Stimulated activated CD4-positive, alpha-beta T cell treated with anti-CD3 and anti-CD28 coated beads, Interleukin-12 subunit alpha, Interleukin-12 subunit beta, amount 100 ng/mL, for 24 hours (primary cell): ENCODE measurements at places on chromosomes 6 and 20.

- DNase-seq: no peak
Observed at GRCh38 chr20:36275011-36275410, 31.1 kb upstream of the DLGAP4 start.

DNA sequence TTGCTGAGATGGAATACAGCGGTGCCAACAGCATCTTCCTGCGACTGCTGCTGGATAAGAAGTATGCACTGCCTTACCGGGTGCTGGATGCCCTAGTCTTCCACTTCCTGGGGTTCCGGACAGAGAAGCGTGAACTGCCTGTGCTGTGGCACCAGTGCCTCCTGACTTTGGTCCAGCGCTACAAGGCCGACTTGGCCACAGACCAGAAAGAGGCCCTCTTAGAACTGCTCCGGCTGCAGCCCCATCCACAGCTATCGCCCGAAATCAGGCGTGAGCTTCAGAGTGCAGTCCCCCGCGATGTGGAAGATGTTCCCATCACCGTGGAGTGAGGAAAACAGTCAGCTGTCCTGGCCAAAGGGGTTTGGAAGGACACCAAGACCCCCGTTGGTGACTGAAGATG lies 9.2 kb downstream of the CCND3 start:
- no peak for DNase-seq

DNA sequence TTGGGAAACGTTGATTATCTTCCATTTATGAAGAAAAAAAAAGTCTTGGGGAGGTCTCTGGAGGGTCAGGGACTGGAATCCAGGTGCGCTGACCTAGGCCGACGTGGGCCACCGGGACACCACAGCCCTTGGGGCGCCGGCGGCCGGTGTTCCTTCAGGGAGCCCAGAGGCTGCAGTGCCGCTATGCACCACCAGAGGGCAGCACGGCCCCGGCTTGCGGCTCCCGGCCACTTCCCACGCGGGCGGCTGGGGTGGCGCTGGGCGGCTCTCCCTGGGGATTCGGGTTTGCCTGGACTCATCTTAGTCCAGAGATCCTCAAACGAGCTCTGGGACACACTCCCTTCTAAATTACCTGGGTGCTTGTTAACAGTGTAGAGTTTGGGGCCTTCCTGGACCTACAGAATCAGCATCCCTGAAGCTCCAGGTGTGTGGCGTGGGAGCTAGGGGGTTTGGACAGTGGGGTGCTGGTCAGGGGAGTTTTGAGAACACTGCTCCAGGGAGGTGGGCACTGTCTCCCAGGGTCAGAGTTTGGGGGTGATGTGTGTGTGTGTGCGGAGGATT lies 23.0 kb upstream of the GTSF1L start:
- DNase-seq: peak; percentile 88

DNA sequence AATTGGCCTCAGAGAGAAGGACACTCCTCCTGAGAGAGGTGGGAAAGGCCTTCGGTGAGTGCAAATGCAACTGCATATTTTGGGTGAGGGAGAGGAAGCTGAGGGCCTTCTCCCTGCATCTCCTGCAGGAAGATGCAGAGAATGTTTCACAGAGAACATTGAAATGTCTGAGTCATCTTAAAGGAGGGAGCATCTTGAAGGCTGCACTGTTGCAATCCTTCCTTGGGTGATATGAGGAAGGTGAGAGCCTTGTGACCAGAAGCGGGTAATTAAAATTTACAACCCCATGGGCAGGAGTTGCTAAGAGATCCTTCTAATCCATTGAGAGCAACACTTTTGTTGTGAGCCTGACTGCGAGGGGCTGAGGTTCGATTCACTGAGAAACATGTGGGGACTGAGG lies 375.7 kb upstream of the MARCKS start:
- no peak for DNase-seq

DNA sequence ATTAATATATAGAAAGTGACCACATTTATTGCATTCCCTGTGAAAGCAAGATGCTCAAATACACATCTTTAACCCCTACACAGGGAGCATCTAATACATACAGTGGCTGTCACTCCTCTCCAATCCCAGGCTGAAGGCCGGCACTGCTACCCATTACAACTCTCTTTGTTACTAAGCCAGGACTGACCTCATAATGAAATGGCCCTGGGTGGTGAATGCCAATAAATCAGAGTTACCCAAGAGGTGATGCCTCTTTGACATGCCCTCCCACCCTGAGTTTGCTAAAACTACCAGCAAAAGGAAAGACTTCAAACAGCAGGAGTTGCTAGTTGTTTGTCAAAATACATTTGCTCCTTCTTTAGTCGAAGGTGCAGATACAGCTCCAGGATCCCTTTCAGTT lies 214.2 kb downstream of the FOXA2 start:
- DNase-seq: no peak

- no peak for DNase-seq
Observed at GRCh38 chr20:9500121-9500520, 14.3 kb upstream of the LAMP5 start.

- DNase-seq: no peak
Observed at GRCh38 chr20:10843146-10843711, 169.4 kb upstream of the JAG1 start.

DNA sequence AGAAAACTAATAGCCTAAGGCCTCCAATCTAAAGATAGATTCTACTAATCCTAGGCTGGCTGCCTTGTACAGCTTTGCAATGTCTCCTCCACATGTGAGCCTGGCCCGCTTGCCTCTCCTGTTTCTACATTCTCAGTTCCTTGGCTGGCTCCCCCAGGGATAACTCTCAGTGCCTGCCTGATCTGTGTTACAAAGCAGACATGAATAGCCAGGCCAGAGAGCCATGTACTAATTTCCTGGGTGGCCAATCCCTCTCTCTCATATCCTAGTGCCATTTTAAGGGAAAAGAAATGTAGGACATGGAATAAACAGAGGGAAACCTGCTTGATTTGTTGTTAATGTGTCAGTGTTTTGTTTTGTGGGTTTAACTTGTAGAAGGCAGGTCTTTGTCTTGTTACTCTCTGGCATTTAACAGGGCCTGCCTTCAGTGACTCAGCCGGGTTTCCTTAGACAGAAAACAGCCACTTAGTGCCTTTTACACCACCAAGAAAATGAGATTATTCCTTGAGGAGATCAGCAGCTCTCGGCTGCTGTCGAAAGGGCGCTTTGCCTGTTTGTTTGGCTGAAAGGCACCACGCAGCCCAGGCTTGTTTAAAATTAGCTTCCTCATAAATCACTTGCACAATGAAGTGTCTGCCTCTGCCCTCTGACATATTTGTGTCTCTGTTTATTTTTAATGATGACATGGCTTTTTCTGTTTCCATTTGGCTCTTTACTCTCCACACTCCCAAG lies 702.7 kb downstream of the MAFB start:
- DNase-seq: no peak

DNA sequence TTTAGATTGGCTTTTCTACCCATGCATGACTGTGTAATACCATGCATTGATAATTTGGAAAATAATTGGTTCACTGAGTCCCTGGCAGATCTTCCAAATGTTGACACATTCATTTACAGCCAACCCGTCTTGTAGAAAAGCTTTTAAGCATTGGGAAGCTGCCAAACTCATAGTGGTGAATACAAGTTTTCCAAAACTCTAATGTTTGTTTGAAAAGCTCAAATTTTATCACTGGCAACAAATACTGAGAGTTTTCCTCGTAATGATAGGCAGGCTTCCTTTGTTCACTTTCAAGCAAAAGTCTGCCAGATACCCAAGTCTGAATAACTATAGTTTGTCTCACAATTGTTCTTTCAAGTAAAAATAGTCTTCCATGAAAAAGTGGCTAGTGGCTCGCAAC lies 143.0 kb downstream of the FIG4 start:
- DNase-seq: no peak

DNA sequence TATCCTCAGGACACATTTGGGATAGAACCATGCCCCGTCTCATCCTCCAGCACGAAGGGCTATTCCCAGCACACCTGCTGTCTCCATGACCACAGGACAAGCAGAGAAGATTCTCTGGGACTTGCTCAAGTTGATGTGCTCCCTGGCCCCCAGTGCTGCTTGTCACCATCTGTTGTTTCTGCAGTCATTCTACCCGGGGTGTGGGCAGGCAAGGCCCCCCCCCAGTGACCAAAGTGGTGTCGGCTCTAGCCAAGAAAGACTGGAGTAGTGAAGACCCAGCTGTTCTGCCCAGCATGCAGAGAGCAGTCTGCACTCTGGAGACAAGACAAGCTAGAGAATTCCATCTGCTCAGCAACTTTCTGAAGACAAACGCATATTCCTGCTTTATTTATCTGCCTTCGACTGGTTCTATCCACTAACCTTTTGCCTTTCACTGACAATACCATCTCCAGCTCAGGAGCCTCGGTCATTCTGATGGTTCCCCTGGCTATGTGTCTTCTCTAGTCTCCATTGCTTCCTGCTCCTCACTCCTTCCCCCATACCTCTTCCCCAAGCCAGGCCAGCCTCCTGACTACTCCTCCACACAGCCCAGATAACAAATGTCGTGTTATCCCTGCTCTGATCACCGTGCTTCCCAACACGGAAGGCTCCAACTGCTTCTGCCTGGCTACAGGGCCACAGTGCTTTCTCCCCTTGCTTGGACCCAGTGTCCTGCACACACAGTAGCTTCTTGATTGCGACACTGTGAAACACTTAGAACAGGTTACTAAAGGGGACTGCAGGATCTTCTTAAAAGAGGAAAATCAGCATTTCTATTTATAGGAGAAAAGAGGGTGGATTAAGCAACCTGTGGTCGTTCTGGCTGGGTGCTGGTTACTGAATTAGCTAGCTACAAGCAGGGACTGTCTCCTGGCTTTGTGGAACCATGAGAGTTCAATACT lies 86.7 kb upstream of the EMILIN3 start:
- DNase-seq: no peak
